ENCODE measurements at places on chromosomes 3 and 15.

DNA sequence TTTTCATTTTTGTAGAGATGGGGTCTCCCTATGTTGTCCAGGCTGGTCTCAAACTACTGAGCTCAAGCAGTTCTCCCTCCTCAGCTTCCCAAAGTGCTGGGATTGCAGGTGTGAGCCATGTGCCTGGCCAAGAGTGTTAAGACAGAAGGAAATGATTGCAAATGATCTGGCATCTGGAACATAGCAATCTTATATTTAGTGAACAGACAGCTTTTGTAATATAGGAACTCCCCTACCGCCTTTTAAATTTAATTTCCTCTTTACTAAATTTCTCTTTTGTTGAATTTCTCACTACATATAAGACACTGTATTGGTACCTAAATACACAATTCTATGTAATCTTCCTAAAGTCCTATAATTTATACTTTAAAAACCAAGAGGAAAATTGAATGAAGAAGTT is 13.1 kb downstream of the ANO10 start:
- DNase-seq, result no peak

GRCh38 chr3:44721231-44722102 is 8.0 kb upstream of the ZNF501 start:
- peak; percentile 8 for DNase-seq

DNA sequence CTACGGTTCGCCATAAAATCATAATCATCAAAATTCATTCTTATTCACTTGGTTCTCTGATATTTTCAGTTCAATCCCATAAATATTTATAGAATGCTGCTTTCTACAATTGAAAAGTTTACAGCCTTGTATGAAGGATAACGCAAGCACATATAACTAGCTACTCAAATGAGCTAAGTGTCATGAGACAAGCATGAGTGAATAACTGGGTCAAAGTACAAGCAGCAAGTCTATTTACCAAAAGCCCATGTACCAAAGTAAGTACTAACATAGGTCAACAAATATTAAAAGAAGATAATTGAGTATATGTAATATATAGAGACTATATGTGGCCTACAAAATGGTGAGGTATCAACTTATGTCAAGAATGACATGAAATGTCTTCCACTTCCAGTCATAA is 596.6 kb downstream of the GBE1 start:
- no peak for DNase-seq

- no peak for DNase-seq
Measured at GRCh38 chr3:136173939-136174490, 22.1 kb downstream of the MSL2 start.

DNA sequence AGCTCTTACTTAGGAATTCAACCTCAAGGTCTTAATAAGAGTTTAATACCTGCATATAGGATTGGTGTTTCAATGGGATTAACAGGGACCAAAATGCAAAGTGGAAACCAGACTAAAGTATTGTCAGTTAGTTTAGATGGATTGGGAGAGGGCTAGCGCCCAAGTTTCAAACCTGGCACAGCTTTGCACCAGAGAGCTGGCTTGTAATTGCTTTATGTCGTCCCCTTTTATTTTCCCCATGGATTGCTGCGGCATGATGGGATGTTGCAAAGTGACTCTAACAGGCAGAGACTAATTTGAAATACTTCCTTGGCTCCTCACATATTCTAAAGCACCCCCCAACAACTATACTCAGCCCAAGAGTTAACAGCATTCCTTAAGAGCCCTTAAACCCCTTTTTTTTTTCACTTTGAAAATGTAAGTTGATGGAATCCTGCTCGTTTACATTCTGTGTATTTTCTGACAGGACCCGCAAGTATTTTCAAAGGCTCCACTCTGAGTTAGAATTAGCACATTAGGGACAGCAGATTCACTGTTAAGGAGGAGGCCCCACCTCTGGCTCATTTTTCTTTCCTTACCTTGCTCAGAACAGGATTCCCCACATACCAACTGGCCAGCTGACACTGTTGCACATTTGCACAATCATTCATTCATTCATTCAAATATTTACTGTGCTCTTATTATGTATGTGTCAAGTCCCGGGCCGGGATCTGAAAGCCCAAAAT is 214.2 kb downstream of the ERC2 start:
- DNase-seq, result peak; percentile 34

DNA sequence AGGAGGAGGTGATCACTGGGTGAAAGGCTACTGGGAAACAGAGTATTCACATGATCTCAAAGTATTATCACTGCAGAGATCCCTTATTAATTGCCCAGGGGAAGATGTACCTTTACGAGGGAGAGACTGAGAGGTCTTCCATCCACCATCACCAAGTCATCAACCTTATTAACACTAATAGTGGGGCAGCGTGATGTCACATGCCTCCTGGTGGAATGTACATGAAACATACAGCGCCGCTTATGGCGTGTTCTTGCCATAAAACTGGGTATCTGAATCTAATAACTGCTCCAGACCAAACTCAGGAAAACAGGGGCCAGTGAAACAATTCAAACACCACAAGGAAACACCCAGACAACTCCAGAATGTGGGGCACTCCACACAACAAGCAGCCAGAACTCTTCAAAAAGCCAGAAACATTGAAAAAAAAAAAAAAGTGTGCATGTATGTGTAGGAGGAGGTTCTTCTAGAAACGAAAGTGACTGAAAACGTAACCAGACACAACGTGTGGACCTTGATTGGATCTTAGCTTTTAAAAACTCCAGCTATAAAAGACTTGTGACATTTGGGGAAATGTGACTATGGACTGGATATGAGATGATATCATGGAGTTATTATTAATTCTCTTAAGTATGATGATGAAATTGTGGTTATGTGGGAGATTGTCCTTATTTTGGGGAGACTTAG is 4.6 kb downstream of the STIMATE start:
- DNase-seq, result no peak

GRCh38 chr15:60573936-60574335 is 95.0 kb upstream of the ICE2 start:
- DNase-seq, result no peak

DNA sequence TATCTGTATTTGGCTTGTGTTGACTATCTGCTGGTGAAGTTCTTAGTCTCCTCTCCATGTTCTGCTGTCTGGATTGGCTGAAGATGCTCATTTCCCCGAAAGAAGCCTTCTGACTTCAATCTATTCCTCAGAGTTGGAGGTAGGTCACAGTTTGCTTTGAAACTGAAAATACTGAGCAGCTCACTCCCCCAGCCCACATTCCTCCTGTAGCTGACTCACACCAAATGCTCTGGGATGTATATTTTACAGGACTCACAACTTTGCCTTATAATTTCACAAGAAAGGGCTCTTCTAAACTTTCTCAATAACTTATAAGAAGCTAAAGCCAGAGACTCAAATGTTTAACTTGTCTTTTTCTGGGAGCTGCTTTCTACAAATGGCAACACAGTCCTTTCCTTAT is 36.3 kb upstream of the SNX4 start:
- peak; percentile 2 for DNase-seq

GRCh38 chr15:90097475-90097874 is 4.8 kb downstream of the IDH2 start:
- DNase-seq, result no peak

GRCh38 chr3:41286305-41286704 is 87.0 kb downstream of the CTNNB1 start:
- DNase-seq, result no peak

DNA sequence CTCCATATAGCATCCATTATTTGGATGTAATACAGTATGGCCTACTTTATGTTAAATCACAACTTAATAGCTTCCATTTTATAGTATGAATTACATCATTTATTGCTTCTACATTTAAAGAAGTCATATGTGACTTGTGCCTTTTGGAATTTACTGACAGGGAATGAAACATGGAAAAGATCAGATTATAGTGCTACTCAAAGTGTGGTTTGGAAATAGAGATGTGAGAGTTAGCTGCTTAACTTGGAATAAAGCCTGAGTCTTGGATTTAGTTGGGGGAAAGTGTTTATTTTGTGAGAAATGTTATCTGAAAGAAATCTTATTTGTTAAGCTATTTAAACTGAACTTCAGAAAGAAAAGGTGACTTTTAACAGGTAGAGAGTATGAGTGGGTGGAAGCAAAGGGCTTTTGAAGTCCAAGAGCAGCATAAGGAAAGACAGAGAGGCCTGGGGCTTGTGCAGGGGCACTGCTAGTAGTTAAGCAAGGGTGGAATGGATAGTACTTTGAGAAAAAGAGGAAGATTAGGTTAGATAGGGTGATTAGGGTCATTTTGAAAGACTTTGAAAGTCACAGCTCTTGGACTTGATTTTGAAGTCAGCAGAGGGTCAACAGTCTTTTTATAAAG is 60.5 kb downstream of the SLMAP start:
- DNase-seq, result no peak

GRCh38 chr15:81302701-81303109 is 21.2 kb downstream of the STARD5 start:
- DNase-seq, result no peak

GRCh38 chr3:127417709-127418559 is 130.1 kb upstream of the PRR20G start:
- no peak for DNase-seq

DNA sequence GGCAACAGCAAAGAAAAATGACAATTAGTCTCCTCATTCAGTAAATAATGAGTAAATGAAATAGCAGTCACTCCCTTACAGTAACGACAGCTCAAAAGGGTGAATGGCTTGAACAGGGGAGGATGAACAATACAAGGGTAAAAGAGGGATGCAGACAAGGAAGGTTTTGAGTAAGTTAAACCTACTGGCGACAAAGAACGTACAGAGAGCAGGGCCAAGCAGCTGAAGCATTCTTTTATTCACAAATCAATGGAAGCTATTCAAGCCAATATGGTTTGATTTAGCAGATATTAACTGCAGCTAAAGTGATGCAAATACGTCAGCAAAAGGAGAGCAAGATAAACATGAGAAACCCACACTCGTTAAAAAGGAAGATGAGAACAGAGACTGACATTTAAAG is 90.7 kb upstream of the ICE2 start:
- no peak for DNase-seq

GRCh38 chr15:89227425-89227824 is 6.0 kb upstream of the RLBP1 start:
- no peak for DNase-seq

- DNase-seq, result peak; percentile 43
Measured at GRCh38 chr3:124791639-124792151, 61.4 kb downstream of the UMPS start.

DNA sequence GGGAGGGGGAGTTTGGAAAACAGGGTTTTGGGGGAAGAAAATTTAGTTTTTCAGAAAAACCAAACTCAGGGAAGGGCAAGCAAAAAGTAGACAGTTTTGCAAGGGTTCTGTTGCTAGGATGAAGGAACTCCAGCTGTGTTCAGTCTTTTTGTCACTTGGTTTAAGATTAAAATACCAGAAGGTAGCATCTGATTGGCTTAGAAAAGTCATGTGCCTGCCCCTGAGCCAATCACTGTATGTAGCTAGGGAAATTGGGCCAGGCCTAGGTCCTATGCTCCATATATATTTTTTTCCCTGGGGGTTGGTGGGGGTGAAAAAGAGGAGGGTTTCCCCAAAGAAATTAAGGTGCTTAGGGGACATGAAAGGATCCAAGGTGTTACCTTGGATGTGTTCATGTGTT is 24.3 kb downstream of the CLDN11 start:
- no peak for DNase-seq

DNA sequence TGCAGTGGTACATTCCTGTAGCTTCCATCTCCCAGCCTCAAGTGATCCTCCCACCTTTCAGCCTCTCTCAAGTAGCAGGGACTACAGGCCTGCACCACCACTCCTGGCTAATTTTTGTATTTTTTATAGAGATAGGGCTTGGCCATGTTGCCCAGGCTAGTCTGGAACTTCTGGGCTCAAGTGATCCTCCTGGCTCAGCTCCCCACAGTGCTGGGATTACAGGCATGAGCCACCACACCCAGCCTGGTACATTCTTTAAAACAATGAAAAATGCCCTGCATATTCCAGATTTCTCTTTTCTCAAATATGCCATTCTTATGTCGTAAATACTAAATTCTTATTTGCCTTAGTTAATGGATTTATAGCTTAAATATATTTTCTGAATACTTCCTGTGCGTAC is 581.4 kb downstream of the MECOM start:
- no peak for DNase-seq

DNA sequence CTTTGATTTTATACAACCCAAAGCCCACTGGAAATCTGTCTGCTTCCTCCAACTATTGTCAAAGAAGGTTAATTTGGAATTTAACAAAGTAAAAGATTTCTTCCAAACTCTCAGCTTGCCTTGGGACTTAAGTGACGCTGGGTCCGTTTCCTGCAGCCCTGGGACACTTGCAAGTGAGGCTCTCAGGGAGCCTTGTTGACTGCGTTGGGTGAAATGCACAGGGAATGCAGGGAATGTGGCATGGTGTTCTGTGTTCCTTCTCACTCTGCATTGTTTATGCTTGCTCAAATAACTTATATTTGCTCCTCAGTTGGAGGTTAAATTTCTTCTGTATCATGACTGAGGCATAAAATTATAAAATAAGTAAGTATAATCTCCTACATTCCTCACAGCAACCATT is 60.9 kb upstream of the TJP1 start:
- DNase-seq, result no peak

GRCh38 chr3:28467414-28467813 is 118.8 kb upstream of the AZI2 start:
- DNase-seq, result peak; percentile 3
